ENCODE measurements at places on chromosomes 12 and 14. TPM values are rescaled to one million over a fixed set of nuclear protein-coding genes. Genes with fewer than 3 reads are reported as not detected.

DLST gene
- total RNA-seq = 69.8 TPM

GTF2H3 gene
- total RNA-seq = 39.9 TPM

RNASE7 gene
- 0.55 TPM for total RNA-seq

KRT73 gene
- not detected for total RNA-seq

EFS gene
- total RNA-seq = 33.1 TPM

CAND1 gene
- 277 TPM for total RNA-seq

TCL1B gene
- not detected for total RNA-seq

IFNG-AS1 gene
- total RNA-seq = 4.9 TPM

TRPV4 gene
- 1.4 TPM for total RNA-seq

AEBP2 gene
- 70.8 TPM for total RNA-seq

ZDHHC22 gene
- total RNA-seq = 5.6 TPM

LRP1 gene
- 254 TPM for total RNA-seq

EMP1 gene
- 189 TPM for total RNA-seq

ATF7 gene
- 26.3 TPM for total RNA-seq

PTHLH gene
- total RNA-seq = 6.7 TPM

ATF7IP gene
- 201 TPM for total RNA-seq

TAS2R9 gene
- total RNA-seq = not detected

GZMH gene
- not detected for total RNA-seq

CDK2 gene
- total RNA-seq = 17.2 TPM

ACSM4 gene
- total RNA-seq = not detected

SLCO1B1 gene
- not detected for total RNA-seq

PRB2 gene
- not detected for total RNA-seq

VDR gene
- 0.88 TPM for total RNA-seq

CELA1 gene
- not detected for total RNA-seq

SLIRP gene
- 70.5 TPM for total RNA-seq

ENDOU gene
- total RNA-seq = 1.4 TPM

MUCL1 gene
- total RNA-seq = not detected

SCNN1A gene
- total RNA-seq = 4.9 TPM

CFAP73 gene
- total RNA-seq = not detected

PIP4P1 gene
- 27.3 TPM for total RNA-seq

SUSD6 gene
- total RNA-seq = 25.2 TPM

BMAL2 gene
- total RNA-seq = 8.5 TPM

TPH2 gene
- not detected for total RNA-seq

IL31 gene
- total RNA-seq = not detected

RHOJ gene
- 13.7 TPM for total RNA-seq

RPL10L gene
- not detected for total RNA-seq

GPR33 gene
- not detected for total RNA-seq

BDKRB2 gene
- 7.4 TPM for total RNA-seq

GARIN6 gene
- total RNA-seq = not detected

REP15 gene
- 1.4 TPM for total RNA-seq

AMHR2 gene
- total RNA-seq = 0.71 TPM

C14orf132 gene
- total RNA-seq = 69.9 TPM

PLEKHG3 gene
- 47.5 TPM for total RNA-seq

RND1 gene
- 2.3 TPM for total RNA-seq

SRRM4 gene
- total RNA-seq = 21.8 TPM

TC2N gene
- 12.0 TPM for total RNA-seq

RIN3 gene
- total RNA-seq = 7.2 TPM

SBNO1 gene
- 47.3 TPM for total RNA-seq
